Mesendoderm (in vitro differentiated cells): ENCODE measurements at places on chromosomes 2 and 18.

DNA sequence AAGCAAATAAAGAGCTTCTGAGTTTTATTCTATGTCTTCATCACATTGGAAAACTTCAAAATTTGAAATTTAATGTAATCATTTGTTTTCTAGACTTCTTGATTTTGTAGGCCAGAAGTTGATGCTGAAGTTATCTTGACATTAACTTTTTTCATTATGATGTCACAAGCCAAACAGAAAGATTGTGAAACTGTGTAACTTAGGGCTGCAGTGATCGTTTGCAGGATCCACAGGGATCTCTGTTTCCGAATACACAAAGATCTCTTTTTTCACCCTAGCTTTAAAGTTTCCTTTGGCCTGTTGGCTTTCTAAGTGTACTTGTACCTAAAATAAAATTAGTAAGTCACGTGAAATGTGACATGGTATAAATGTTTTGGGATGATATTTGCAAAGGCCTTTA, 594.9 kb upstream of the CDH2 start:
- no peak overlapping the region for H3K4me3 ChIP-seq
- H3K4me1 ChIP-seq, result no peaks in the 10 kb centered on the region
- H3K27me3 ChIP-seq, result no peaks in the 10 kb centered on the region
- peak; percentile 18 for DNase-seq
- H3K27ac ChIP-seq, result no peak overlapping the region

DNA sequence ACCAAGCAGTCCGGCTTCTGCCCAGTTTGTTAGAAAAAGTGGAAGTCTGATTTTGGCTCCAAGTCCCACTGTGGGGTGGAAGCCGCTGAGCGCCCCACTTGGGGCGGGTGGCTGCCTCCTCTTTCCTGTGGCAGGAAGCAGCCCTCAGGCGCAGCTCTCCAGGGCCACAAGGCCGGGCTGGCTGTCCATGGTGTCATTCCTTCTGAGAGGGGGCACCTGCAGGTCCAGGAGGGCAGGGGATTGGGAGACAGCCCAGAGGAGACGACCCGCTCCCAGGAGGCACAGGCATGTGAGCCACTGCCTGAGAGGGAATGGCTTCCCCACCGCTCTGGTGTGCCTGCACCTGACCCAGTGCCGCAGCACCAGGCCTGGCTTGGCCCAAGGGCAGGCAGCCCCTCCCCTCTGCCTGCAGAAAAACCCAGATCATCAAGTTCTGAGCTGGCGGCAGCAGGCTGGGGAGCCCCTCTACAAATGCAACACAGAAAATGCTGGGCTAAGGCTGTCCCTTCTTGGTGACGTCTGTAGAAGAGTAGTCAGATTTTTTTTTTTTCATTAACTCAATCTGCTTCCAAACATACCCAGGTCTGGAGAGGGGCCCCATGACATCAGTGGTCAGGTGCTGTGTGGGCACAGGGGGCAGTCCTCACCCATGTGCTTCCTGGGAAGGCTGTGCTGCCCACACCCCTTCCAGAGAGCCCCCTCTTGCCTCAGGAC, 38.4 kb downstream of the HS6ST1 start:
- no peaks in the 10 kb centered on the region for H3K4me1 ChIP-seq
- no peak overlapping the region for H3K27ac ChIP-seq
- H3K27me3 ChIP-seq, result no peaks in the 10 kb centered on the region
- no peak overlapping the region for H3K4me3 ChIP-seq
- H3K36me3 ChIP-seq, result peaks cover 5% of the 10 kb centered on the region
- no peak for DNase-seq

- H3K27ac ChIP-seq, result no peak overlapping the region
- H3K4me1 ChIP-seq, result no peaks in the 10 kb centered on the region
- H3K27me3 ChIP-seq, result no peaks in the 10 kb centered on the region
- no peak for DNase-seq
- no peak overlapping the region for H3K4me3 ChIP-seq
- H3K36me3 ChIP-seq, result no peaks in the 10 kb centered on the region
Observed at GRCh38 chr2:28499282-28499681, 3.4 kb downstream of the PLB1 start.

DNA sequence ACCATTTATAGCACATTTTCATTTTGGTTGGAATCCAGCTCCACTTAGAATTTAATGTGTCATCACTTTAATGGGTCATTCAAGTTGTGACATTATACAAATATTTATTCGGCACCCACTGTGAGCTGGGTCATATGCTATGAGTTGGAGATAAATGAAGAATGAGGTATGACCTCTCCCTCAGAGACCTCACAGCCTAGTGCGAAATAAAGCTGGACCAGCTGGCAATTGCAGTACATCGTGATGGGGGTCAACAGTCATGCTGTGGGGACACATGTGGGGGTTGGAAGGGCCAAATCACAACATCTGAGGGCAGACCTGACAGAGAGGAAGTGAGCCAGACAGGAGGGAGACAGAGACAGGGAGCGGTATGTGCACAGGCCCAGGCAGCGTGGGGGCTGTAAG, 175.4 kb downstream of the MAIP1 start:
- H3K27ac ChIP-seq, result no peak overlapping the region
- no peaks in the 10 kb centered on the region for H3K27me3 ChIP-seq
- peaks cover 2% of the 10 kb centered on the region for H3K4me1 ChIP-seq
- peak; percentile 82 for DNase-seq
- H3K36me3 ChIP-seq, result no peaks in the 10 kb centered on the region
- H3K4me3 ChIP-seq, result no peak overlapping the region

GRCh38 chr2:197293252-197294007, 17.1 kb downstream of the ANKRD44 start:
- no peak overlapping the region for H3K27ac ChIP-seq
- H3K27me3 ChIP-seq, result no peaks in the 10 kb centered on the region
- H3K4me1 ChIP-seq, result no peaks in the 10 kb centered on the region
- H3K36me3 ChIP-seq, result no peaks in the 10 kb centered on the region
- no peak for DNase-seq

DNA sequence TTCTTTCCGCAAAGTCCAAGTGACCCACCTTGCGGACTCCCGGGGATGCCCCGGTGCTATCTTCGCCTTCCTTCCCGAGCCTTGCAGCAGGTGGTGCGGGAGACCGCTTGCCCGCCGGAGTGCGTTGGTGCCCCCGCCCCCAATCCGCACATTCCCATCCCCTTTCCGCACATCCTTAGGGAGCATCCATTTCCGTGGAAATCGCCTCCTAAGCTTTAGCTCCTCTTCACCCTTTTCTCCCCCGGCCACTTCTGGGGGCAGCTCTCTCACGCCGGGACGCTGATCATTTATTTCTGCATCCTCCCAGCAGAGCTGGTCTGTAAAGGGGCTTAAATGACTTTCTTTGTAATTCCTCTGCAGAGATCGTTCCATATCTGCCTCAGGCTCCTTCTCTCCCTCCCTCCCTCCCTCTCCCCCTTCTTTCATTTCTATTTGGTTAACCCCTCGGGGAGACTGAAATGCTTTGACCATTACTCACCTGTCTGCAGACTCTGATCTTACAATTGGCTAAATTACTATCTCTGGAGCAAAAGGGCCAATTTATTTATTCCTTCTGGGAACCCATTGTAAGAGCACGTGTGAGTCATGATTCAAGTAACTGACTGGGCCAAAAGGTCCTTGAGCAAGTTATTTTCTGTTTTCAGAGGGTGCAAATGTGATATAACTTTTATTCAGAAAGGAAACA, 1.3 kb upstream of the LYPD1 start:
- H3K36me3 ChIP-seq, result no peaks in the 10 kb centered on the region
- peak; percentile 95 for DNase-seq
- H3K4me3 ChIP-seq, result peak overlapping the region; percentile 8
- peak overlapping the region; percentile 33 for H3K27ac ChIP-seq
- H3K4me1 ChIP-seq, result peaks cover 11% of the 10 kb centered on the region
- H3K27me3 ChIP-seq, result no peaks in the 10 kb centered on the region

DNA sequence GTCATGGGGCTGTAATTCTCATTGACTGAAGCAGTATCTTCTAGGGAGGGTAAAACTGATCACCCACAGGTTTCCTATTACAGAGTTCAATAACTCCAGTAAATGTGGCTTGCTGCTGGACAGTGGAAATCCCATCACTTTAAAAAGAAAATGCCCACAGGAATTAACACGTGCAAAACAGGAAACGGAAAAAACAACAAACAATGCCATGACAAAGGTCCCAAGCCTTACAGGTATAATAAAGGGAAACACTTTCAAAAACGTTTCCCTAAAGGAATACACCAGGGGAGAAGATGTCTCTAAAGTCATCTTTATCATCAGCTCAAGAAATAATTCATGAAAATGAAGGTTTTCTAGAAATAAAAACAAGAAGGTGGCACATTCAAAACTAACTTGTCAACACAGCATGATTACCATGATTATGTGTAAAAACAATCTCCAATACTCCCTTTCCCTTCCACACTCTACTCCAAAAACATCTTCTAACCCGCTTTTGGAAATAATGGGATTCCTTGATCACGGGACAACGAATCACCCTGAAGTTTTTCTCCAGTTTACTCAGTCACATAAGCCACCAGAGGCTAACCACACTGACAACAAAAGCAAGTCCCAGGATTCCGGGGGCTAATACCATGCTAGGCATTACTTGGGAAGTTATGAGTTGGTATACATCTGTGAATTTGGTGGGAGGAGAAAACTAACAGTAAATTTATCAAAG, 167.9 kb downstream of the TCF4 start:
- no peaks in the 10 kb centered on the region for H3K36me3 ChIP-seq
- no peaks in the 10 kb centered on the region for H3K27me3 ChIP-seq
- H3K4me1 ChIP-seq, result peaks cover 15% of the 10 kb centered on the region
- peak overlapping the region; percentile 55 for H3K27ac ChIP-seq
- H3K4me3 ChIP-seq, result no peak overlapping the region

GRCh38 chr2:128611421-128612320, 293.0 kb upstream of the HS6ST1 start:
- no peak overlapping the region for H3K27ac ChIP-seq
- H3K4me3 ChIP-seq, result no peak overlapping the region
- no peaks in the 10 kb centered on the region for H3K27me3 ChIP-seq
- no peaks in the 10 kb centered on the region for H3K4me1 ChIP-seq
- no peak for DNase-seq

DNA sequence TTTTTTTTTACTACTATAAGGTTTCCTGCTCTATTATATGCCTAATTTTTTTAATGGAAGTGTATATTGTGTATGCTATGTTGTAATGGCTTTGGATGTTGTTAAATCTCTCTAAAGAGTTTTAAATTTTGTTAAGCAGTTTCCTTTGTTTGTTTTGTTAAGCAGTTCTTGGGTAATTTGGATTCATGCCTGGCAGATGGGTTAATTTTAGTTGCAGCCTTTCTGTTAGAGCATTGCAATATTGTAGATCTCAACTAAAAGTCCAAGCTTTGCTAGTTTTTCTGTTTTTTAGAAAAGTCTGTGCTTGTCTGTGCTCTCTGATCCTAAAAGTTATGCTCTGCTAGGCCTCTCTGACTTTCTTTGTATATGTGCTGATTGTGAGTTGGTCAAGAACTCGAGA, 1229.0 kb upstream of the NRXN1 start:
- H3K36me3 ChIP-seq, result no peaks in the 10 kb centered on the region
- H3K4me3 ChIP-seq, result no peak overlapping the region
- DNase-seq, result no peak
- no peaks in the 10 kb centered on the region for H3K27me3 ChIP-seq
- H3K4me1 ChIP-seq, result no peaks in the 10 kb centered on the region

DNA sequence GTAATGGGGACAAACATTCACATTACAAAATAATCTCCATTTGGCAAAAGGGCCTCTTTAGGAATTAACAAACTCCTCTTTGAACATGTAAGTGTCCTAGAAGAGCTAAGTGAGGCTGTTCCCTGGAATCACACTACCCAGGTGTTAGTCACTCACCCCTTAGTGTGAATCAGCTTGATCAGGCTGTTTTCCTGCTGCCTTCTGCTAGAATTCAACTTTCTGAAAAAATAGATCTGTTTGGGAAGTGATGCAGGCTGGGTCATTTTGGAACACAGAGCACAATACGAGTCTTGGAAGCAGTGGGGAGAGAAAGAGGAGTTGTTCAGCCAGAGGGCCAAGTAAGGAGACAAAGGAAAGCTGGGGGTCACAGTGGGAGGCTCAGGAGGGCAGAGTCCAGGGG, 40.0 kb downstream of the TTC32 start:
- no peak overlapping the region for H3K27ac ChIP-seq
- H3K36me3 ChIP-seq, result no peaks in the 10 kb centered on the region
- no peaks in the 10 kb centered on the region for H3K27me3 ChIP-seq

GRCh38 chr2:40740419-40740818, 288.5 kb upstream of the SLC8A1 start:
- H3K4me1 ChIP-seq, result no peaks in the 10 kb centered on the region
- H3K27ac ChIP-seq, result no peak overlapping the region
- no peak for DNase-seq
- H3K4me3 ChIP-seq, result no peak overlapping the region
- no peaks in the 10 kb centered on the region for H3K36me3 ChIP-seq

GRCh38 chr2:39603436-39603835, 62.3 kb upstream of the TMEM178A start:
- no peaks in the 10 kb centered on the region for H3K27me3 ChIP-seq

DNA sequence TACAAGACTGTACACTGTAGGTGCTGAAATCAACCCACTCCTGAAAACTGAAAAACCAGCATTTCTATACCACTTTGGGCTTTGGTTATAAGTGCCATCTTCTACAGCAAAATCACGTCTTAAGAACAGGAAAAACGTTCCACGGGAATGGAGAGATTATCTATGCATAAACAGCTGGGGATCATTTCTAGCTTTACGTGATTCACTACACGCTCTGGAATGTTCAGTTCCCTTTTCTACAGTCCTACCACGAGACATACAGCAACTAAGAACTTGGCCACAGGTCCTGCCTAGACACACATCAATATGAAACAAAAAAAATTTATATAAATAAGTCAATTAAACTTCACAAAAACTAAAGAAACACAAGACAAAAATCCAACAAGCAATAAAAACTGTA, 3.6 kb downstream of the CXCR4 start:
- no peak for DNase-seq
- peaks cover 6% of the 10 kb centered on the region for H3K36me3 ChIP-seq
- H3K4me1 ChIP-seq, result no peaks in the 10 kb centered on the region
- peaks cover 8% of the 10 kb centered on the region for H3K27me3 ChIP-seq
- no peak overlapping the region for H3K4me3 ChIP-seq

- DNase-seq, result no peak
- H3K27me3 ChIP-seq, result no peaks in the 10 kb centered on the region
- no peaks in the 10 kb centered on the region for H3K4me1 ChIP-seq
- H3K36me3 ChIP-seq, result no peaks in the 10 kb centered on the region
- no peak overlapping the region for H3K4me3 ChIP-seq
Observed at GRCh38 chr2:98830571-98831145, 99.7 kb upstream of the MGAT4A start.
